ENCODE measurements at places on chromosomes 3 and 15.

- DNase-seq, result no peak
Measured at GRCh38 chr3:129310111-129311011, 31.7 kb downstream of the HMCES start.

DNA sequence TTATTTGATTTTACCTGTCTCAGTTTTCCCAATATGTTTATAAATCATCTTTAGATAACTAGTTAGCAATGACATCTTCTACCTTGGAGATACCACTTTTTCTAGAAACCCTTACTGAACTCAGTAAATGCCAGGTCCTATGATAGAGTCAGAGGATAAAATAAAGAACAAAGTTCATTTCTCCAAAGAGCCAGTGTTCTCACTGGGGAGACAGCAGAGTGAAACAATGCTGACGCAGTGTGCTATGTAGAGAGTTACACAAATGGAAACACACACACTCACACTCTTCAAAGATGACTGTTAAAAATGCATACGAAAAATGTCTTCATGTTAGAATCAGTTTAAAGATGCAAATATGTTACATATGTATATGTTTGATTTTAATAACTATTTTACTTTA lies 111.3 kb downstream of the PIK3R4 start:
- DNase-seq, result no peak

DNA sequence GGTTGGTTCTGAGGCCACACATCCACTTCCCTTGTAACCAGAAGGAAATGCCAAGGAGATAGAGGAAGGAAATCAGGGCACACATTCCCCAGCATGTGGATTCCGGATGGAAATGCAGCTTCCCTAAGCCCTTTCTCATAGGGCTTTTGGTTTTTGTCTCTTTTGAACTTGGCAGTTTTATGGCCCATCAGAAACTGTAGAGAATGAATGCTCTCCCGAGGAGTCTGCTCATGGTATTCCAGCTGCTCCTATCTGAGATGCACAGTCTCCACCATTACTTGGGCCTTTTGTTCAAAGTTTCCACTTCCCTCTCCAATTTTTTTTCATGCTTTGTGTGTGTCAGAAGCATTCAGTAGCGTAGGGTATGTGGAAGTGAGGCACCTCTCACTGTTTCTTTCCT lies 21.2 kb downstream of the XYLB start:
- no peak for DNase-seq

GRCh38 chr3:11717301-11717700 lies 73.6 kb upstream of the VGLL4 start:
- DNase-seq, result no peak

GRCh38 chr15:101258238-101259144 lies 6.6 kb upstream of the CHSY1 start:
- peak; percentile 22 for DNase-seq

GRCh38 chr3:128192131-128192530 lies 38.9 kb downstream of the EEFSEC start:
- DNase-seq, result no peak

GRCh38 chr3:149186219-149186618 lies 35.4 kb downstream of the CP start:
- DNase-seq, result no peak

GRCh38 chr15:71564217-71564616 lies 246.1 kb upstream of the NR2E3 start:
- no peak for DNase-seq

GRCh38 chr3:115808816-115809215 lies 185.5 kb downstream of the GAP43 start:
- no peak for DNase-seq

DNA sequence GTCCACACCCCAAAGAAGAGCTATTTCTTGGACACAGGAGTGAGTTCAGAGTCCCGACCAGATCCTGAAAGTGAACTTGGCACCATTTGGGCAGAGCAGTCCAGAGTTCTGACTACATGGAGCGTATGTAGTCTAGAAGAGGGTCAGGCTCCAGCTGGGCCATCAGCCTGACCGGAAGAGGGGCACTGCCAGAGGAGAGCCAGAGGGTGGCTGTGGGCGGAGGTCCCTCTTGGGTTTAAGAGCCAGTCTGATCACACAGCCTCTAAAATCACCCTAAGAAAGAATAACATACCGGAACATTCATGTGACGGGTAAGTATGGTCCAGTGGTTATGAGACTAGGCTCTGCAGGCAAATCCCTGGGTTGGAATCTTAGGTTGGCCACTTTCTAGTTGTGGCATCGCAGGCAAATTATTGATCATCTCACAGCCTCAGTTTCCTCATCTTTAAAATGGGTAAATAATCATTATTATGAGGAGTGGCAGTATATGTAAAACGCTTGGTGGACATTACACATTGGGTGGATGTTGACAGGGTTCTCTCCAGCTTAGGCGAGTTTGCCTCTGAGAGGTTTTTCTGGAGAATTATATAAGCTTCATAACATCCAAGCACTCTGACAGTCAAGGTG lies 2.1 kb upstream of the RAP2B start:
- no peak for DNase-seq

DNA sequence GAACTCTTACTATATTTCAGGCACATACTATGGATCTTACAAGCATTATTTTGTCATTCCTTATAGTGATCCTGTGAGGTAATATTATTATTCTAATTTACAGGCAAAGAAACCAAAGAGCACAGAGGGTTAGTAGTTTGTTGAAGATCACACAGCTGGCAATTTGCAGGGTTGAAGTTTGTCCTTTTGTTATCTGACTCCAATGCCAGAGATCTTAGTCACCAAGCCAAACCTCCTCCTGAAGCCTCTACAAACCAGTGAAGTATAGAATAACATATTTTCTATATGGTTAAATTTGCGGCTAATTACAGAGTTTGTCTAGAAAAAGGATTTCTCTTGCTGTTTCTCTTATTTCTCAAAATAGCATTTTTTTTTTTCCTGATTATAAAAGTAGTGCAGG lies 11.2 kb downstream of the ISLR2 start:
- no peak for DNase-seq

DNA sequence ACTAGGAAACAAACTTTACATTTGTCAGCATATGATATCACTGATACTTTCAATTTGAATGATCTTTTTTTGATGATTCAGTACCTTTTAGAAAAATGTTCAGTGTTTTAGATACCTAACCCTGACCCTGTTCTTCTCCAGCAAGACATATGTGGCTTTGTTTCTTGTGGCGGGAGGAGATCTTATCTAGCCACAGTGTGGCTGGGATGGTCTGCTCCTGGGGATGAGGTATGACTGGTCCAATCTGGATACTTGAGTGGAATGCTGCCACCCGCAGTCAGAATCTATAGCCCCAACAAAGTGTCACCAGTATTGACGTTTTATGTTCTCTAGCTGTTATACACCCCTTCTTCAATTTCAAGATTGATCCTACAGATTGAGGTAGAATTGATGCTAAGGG lies 439.0 kb upstream of the GOLIM4 start:
- no peak for DNase-seq

DNA sequence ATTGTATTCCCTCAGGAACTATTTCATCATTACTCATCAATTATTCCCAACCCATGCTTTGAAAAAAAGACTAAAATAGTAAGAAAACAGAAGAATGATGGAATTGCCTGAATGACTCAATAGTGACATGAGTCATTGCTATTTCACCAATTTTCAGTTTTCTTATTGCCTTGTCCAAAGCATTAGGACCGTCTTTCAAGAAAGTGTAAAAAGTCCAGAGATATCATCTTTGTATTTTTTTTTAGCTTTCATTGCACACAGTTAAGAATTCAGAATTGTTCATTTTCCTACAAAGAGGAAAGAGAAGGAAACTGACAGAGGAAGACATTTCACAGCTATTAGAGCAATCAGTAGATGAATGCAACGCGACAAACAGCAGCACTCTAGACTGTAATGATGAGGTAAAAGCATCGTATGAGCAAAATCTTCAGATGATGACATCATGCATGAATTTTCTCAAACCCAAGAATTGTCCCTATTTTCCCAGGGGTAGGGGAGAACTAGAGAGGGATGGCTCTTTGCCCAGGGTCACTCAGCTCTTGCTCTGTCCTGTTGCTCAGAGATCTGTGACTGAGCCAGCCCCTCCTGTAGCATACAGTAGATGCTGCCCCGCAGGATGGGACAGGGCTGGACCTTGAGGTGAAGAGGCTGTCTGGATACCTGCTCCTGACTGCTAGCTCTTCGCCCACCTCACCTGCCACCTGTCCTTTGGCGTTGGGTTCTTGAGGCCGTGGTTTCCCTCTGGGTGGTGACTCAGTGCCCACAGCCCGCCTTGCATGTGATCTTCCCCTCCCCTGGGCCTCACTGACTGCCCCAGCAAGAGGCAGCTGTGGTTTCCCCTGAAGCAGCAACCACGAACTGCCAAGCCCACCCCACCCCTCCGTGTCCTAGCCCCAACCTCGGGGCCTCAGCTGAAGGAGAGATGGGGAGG lies 84.8 kb downstream of the PPCDC start:
- DNase-seq, result no peak

GRCh38 chr3:136559896-136560295 lies 192.3 kb downstream of the STAG1 start:
- DNase-seq, result no peak

DNA sequence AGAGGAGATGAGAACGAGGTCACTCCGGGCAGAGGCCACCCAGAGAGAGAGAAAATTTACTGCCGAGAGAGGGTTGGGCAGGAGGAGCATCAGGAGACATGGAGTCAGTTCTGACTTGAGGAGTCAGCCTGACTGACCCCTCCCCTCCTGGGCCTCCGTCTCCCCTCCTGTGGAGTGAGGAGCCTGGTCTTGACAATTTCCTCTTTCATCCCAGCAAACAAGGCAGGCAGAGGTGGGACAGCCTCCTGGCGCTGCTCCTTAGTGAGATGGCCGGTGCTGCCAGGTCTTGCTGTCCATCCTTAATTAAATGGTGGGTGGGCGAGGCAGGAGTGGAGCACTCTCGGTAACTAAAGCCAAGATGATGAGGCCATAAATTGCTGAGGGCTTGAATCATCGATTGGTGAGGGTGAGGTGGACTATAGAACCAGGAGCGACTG lies 60.6 kb downstream of the CYP11A1 start:
- DNase-seq, result no peak

- DNase-seq, result no peak
Measured at GRCh38 chr3:28018925-28019718, 222.3 kb upstream of the CMC1 start.

GRCh38 chr15:58495891-58496408 lies 64.2 kb downstream of the LIPC start:
- DNase-seq, result no peak

DNA sequence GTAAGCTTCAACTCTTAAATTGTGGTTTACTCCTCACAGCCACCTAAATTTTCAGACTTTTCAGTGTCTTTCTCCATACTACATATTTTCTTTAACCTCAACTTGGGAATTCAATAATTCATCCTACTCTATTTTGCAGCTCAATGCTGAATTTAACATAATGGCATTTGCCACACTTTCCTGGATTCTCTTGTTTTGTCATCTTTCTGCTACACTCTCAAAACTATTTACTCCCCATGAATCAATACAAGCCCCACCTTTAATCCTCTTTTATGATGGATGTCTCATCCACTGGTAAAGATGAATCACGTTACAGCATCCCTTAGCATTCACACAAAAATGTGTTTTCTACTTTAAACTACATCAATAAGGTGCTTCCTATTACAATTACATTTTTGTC lies 19.6 kb upstream of the CHMP2B start:
- no peak for DNase-seq

- no peak for DNase-seq
Measured at GRCh38 chr3:69745505-69745904, 6.2 kb downstream of the MITF start.
